Stimulated activated CD8-positive, alpha-beta memory T cell treated with anti-CD3 and anti-CD28 coated beads, Interleukin-4, amount 100 ng/mL, for 1 hour (primary cell): ENCODE measurements at places on chromosomes 4 and X.

DNA sequence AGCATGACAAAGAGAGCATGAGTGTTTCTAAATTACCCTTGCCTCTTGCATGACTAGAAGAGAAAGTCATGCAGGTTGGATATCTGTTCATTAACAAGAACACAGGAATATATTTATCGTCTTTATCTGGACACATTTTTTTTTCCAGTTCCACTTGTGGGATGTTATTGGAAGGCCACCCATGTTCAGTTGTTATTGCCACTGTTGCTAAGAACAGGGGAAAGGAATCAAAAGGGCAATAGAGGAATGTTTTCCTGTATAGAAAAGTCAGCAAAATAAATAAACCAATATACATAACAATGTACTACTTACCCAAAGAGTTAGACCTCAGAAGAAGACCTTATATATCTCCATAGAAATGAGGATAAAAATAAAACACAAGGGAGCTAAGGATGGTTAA, 270.1 kb downstream of the QDPR start:
- DNase-seq: no peak

- DNase-seq: no peak
Observed at GRCh38 chr4:3235030-3235345, 14.0 kb upstream of the MSANTD1 start.

DNA sequence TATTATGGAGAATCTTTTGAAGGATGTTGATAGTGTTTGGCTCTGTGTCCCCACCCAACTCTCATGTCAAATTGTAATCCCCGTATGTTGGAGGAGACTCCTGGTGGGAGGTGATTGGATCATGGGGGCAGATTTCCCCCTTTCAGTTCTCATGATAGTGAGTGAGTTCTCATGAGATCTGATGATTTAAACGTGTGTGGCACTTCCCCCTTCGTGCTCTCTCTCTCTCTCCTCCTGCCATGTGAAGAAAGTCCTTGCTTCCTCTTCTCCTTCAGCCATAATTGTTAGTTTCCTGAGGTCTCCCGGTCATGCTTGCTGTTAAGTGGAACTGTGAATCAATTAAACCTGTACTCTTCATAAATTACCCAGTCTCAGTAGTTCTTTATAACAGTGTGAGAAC, 166.1 kb upstream of the NUDT6 start:
- no peak for DNase-seq

DNA sequence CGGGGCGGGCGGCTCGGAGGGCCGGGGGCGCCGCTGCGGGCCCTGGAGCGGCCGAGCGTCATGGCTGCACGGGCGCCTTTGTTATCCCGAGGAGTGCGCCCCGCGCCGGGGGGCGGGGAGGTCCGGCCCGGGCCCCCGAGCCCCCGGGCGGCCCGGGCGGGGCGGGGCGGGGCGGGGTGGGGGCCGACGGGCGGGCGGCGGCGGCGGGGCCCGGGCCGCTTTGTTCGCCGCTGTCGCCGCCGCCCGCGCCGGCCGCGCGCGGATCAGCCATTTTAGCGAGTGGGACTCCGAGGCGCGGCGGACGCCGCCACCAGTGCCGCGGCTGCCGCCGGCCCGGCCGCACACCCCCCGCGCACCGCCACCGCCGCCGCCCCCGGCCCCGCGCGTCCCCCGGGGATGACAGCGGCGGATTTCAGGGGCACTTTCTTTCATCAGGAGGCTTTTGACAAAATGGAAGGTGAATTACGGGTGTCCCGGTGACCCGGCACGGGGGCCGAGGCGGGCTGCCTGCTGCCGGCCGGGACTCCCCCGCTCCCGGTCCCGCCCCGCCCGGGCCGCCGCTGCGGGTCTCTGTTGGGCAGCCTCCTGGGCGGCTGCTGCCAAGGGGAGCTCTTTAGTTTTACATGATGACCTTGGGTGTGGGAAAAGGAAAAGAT, 1.2 kb downstream of the HMGB3 start:
- no peak for DNase-seq

DNA sequence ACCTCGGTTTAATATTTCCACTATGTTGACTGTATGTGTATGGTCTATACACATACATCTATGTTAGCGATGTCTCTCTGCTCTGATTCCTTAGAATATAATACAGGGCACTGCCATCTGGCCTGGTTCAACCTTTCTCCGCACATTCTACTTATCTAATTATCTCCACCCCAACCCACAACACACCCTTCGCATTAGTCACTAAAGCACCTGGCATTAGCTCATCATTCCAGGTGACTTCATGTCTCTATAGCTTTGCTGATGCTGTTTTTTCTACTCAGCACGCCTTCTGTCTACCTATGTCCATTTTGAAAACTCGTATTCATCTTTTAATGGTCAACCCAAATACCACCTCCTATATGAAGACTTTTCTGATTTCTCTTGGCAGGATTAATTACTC, 425.2 kb upstream of the RASGEF1B start:
- no peak for DNase-seq

DNA sequence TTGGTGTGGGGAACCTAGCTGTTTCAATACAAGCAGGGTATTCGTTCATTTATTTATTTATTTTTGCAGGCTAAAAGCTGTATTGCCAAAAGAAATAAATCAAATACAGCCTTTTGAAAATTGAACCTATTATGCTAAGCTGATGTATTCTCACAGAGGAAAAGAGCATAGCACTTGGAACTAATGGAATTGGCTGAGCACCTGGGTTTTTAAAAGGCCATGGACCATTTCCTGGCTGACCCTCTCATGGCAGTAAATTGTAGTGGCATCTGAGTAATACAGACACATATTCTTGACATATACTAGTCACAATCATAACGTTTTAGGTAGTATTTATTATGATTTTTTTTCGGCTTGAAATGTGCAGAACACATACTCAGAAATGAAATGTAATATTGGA, 71.8 kb upstream of the ALG13 start:
- no peak for DNase-seq

- DNase-seq: no peak
Observed at GRCh38 chrX:119895843-119896326, at the start of gene AKAP14. AKAP14 (plus strand) TSS chrX:119895893; CDS start chrX:119903224, 7,331 bp downstream.

DNA sequence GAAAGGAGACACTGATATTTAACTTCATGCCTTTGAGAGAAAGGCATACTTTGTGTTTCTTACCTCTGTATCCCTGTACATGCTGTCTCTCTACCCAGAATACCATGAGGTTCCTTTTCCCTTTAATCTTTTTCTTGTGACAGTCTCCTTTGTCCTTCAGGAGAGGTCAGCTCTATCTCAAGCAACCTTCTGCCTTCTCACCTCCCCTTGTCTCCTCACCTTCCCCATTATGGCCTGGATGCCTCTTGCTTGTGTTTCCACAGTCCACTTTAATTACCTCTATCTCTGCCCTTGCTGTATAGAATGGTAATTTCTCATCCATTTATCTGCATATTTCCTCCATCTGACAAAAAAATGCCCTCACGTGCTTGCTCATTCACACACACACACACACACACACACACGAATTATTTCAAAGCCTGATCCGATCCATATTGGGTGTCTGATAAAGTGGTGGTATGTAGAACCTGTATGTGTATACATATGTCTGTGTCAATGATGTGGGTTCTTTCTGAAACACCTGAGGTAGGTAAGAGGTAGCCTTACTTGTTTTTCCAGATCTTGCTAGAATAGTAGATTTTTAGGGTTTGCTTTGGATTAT, 28.5 kb downstream of the MSN start:
- DNase-seq: no peak

- no peak for DNase-seq
Observed at GRCh38 chr4:151460434-151460833, 51.5 kb downstream of the FHIP1A start.

GRCh38 chr4:72568959-72569718, at the start of gene ADAMTS3:
ADAMTS3 (minus strand) TSS chr4:72569221; CDS start chr4:72568762, 459 bp downstream.
- DNase-seq: no peak

GRCh38 chrX:122835886-122836285, 348.2 kb upstream of the GRIA3 start:
- no peak for DNase-seq

GRCh38 chr4:6806924-6807626, 24.5 kb downstream of the KIAA0232 start:
- DNase-seq: no peak

GRCh38 chr4:42167709-42168108, 15.3 kb upstream of the BEND4 start:
- no peak for DNase-seq

- no peak for DNase-seq
Observed at GRCh38 chrX:21383546-21383945, 9.3 kb downstream of the CNKSR2 start.

DNA sequence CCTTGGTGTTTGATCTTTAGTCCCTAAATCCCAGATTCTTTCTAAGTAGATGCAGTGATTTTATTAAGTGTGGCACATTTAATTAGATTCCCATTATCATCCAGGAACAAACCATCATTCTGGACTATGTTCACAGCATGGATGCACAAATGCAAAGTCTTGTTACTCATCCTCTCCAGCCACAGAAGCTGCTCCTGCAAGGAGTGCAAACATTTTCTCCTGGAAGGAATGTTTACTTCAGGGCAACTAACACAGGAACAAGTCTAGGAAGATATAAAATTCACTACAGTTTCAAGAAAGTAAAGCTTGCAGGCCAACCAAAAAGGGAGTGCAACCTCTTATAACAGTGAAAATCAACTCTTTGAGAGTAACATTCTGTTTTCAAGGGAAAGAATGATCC, 106.0 kb downstream of the IQCM start:
- no peak for DNase-seq

- DNase-seq: no peak
Observed at GRCh38 chrX:9542106-9542760, 77.4 kb downstream of the TBL1X start.

- DNase-seq: no peak
Observed at GRCh38 chr4:109930464-109930863, 17.8 kb downstream of the EGF start.

GRCh38 chrX:130108647-130109428, 1.5 kb downstream of the ELF4 start:
- no peak for DNase-seq

GRCh38 chr4:100026066-100026465, 76.0 kb upstream of the H2AZ1 start:
- DNase-seq: no peak

GRCh38 chr4:98261405-98262291, 464 bp downstream of the RAP1GDS1 start:
- peak; percentile 6 for DNase-seq

DNA sequence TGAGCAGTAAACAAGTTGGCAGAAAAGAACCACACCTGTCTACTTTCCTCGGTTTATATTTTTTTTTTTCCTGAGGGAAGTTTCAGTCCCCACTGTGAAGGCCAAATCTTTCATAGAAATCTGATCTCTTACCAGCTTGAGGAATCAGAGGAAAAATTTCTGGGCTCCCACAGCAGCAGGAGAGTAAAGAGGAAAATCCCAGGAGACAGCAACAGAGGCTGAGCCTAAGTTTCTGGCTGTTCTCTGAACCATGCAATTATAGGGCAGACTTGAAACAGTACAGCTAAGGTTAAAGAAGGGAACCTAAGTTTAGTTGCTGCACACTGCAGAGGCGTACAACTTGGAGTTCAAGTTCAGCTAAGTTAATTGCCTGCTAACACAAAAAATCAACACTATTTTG, 1090.9 kb upstream of the INTU start:
- no peak for DNase-seq

DNA sequence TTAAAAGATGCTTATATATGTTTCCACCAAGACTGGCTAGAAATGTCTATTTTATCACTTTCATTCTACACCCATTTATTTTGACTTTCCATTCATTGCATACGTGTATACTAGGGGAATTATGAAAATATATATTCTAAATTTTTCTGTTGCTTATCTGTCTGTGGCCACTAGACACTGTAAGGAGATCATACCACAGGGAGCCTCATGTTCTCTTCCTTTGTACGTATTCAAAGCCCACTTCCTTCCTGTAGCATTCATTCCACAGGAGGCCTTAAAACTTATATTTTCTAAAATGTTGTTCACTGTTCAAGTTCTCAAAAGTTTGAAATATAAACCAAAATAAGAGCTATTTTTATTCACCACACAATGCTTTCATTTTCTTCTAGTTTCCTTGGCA, 1848.9 kb upstream of the TENM3 start:
- no peak for DNase-seq

DNA sequence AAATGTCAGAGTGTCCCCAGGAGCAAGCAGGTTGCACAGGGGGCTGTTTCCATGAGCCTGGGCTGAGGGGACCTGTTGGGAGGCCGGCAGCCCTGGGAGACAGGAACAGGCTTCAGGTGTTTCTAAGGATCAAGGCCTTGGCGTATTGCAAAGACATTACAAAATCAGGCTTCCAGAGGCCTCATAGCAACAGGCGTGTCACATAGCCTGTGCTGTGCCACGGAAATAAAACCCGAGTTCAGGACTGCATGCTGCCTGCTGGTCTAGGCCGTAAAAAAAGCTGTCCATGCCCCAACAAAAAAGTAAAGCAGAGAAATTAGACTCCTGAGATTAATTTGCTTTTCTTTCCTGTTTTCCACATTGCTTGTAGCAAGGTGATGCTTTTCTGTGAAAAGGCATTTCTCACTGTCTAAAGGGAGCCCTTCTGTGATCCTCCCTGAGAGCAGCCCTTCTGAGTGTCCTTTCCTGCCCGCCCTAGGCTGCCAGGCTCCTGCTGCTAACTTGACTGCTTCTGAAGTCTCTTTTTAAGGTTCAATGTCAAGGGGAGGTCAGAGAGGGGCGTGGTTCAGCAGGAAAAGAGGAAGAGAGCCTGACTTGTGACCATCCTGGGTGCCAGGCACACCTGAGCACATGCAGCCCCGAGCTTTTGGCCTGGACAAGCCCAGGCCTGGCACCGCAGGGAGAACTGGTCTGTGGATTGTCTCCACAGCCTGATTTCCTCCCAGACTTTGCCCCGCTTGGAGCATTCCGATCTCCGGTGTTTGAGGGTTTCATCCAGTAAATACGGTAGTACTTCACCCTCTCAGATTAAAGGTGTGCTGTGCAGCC, 21.3 kb downstream of the SHROOM2 start:
- no peak for DNase-seq
